ENCODE measurements at places on chromosomes 12 and 14.

- no peak for DNase-seq
These were observed 2.2 kb downstream of the ATP23 start for GRCh38 chr12:57943438-57944080.

GRCh38 chr12:112602150-112602549, 183.4 kb downstream of the PTPN11 start:
- DNase-seq, result no peak

GRCh38 chr14:37172024-37172869, at the start of gene SLC25A21:
Gene SLC25A21, minus strand, starts transcription at chr14:37172606.
- peak; percentile 51 for DNase-seq

- DNase-seq, result no peak
These were observed 498 bp downstream of the RACGAP1 start for GRCh38 chr12:50024805-50025186.

DNA sequence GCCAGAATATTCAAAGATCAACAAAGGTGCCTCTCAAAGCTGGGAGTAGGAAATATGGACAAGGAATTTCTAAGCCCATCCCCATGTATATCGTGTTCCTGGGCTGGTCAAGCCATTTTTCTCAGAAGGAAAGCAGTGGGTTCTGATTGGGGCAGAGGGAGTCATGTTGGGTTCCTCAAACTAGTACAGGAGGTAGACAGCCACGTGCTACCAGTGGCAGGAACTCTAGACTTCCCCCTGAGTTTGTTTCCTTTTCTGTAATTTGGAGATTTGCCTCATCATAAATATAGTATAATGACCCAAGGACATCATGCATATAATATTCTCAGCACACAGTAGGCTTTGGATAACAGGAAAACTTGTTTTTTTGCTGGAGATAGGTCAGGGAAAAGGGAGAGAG, 16.4 kb upstream of the PLEKHH1 start:
- no peak for DNase-seq

DNA sequence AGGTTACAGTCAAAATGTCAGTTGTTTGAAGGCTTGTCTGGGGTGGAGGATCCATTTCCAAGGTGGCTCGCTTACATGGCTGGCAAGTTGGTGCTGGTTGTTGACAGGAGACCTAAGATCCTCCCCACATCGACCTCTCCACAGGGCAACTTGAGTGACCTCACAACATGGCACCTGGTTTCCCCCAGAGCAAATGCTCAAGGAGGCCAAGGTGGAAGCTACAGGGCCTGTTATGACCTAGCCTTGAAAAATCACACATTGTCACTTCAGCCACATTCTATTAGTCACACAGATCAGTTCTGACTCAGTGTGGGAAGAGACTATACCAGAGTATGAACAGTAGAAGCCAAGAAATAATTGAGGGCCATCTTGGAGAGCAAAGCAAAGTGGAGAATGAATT, 11.3 kb upstream of the GNG2 start:
- DNase-seq, result no peak

GRCh38 chr14:35897616-35898111, 71.5 kb downstream of the BRMS1L start:
- no peak for DNase-seq

- DNase-seq, result no peak
These were observed 60.4 kb downstream of the FOS start for GRCh38 chr14:75339059-75339458.

GRCh38 chr12:11787933-11788849, 138.7 kb downstream of the ETV6 start:
- DNase-seq, result no peak

DNA sequence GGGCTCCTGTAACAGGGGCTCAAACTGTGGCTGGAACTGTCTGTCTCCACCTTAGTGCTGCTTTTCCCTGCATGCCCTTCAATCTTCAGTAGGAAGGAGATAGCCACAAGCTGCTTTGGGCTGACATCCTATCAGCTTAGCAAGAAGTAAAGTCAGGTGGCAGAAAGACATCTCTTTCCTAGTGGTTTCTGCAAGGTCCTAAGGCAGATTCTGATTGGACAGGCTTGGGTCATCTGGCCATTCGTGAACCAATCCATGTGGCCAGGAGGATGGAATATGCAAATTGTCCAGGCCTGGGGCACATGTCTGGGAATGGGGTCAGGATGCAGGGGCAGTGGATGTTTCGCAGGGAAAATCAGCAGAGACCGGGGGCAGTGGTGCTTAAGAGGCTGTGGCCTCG, 5.2 kb downstream of the RITA1 start:
- DNase-seq, result no peak

DNA sequence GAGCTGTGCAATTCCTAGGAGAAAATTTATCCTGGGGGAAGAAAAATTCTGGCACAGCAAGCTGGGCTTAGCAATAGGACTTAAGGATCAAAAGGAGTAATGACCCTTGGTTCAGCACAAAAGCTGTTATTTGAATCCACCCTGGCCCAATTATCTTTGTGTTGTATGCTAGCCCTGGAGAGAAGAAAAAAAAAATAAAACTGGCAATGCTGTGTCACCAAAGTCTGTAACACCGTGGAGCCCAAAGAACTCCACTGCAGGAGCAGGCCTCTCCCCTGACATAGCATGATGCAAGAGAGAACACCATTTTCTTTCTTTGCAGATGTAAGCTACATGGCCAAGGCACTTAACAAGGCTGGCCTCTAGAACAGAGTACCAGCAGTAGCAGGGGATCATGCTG, 63.0 kb upstream of the ARHGAP5 start:
- DNase-seq, result no peak

- DNase-seq, result no peak
These were observed 160.9 kb downstream of the EPS8 start for GRCh38 chr12:15627995-15628945.

DNA sequence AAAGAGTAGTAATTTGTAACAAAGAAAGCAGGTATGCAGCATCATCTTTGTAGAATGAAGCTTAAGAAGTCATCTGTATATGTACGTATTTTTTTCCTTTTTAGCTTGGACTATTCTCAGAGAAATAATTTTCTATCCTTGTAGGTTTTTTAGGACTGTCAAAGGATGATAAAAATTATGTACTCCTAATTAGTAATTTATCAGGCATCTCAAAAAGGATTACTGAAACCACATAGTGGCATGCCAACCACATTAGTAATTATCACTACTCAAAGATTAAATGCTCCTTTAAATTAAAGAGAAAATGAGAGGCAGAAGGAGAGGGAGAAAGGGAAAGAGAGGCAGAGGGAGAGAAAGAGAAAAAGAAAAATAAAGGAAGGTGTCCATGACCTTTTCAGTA, 17.3 kb downstream of the TTC8 start:
- DNase-seq, result no peak

- DNase-seq, result no peak
These were observed 76.4 kb downstream of the CLIP1 start for GRCh38 chr12:122346054-122346453.

DNA sequence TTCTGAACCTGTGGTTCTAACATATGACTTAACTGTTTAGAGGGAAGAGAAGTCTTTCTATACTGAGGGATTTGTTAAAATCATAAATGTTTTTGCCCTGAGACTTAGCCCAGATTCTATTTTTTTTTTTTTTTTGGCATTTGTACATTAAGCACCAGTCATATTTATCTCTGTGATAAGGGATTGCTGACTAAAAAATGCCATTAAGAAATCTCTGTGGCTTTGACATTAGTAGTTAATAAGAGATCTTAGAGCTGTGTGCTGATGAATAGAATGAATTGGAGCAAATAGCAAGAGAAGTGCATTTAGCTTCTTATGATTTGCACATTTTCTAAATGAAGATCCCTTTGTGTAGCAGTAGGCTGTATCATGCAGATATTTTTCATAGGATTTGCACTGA, 32.5 kb downstream of the NFYB start:
- no peak for DNase-seq

DNA sequence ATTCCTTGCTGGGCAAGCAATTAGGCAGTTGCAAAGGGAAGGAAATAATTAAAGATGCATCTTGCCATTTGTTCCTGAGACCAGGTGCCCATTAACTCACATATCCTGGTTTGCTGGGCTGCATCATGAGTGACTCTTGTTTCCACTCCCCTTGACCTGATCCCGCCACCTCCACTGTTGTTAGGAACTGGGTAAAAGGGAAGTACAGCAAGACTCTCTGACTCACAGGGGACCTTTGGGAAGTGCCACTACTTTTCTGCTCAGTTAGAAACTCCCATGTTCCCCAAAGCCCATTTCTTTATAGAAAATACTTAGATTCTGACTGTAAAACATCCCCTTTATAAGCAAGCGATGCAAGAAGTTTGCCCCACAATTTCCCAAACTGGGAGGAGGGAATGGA, 186.0 kb upstream of the BCL2L14 start:
- DNase-seq, result no peak

- DNase-seq, result no peak
These were observed 290.5 kb downstream of the TMEM132D start for GRCh38 chr12:129613314-129613713.

- DNase-seq, result no peak
These were observed 43.5 kb upstream of the PRKD1 start for GRCh38 chr14:29971101-29971500.

- DNase-seq, result no peak
These were observed 143.5 kb downstream of the SLC5A8 start for GRCh38 chr12:101066489-101066888.

- DNase-seq, result no peak
These were observed 4.5 kb upstream of the OR11H6 start for GRCh38 chr14:20219033-20219432.

- no peak for DNase-seq
These were observed 168.1 kb upstream of the DAAM1 start for GRCh38 chr14:59020382-59020781.

GRCh38 chr14:96126339-96126782, 78.3 kb upstream of the BDKRB2 start:
- DNase-seq, result no peak

DNA sequence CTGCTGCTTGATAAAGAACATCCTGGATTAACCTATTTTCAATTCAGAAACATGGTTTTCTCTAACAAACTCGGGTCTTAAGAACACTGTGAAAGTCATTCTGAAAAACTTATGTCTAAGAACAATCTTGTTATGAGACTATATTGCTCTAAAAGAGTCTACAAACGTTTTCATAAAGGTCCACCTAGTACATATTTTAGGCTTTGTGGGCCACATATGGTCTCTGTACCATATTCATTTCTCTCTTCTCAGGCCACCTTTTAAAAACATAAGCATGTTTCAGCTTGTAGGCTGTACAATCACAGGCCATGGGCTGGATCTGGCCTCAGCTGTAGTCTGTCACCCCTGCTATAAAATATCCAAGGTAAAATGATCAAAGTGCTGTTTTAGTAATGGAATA, 39.9 kb downstream of the PPP4R3A start:
- no peak for DNase-seq

DNA sequence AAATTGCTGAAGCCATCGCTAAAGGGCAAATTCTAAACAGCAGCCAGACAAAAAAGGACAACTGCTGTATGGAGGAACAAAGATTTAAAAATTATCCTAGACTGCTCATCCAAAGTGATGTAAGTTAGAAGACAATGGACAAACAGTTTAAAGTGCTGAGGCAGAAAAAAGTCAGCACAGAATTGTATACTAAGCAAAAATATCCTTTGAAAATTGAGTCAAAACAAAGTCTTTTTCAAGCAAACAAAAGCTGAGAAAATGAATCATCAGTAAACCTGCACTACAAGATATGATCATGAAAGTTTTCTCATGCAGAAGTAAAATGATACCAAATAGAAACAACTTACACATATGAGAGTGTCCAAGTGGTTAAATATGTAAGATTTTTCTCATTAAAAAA, 43.6 kb downstream of the EML5 start:
- DNase-seq, result no peak

GRCh38 chr14:80468331-80469122, 257.2 kb upstream of the DIO2 start:
- DNase-seq, result no peak

- no peak for DNase-seq
These were observed 127.2 kb downstream of the LRRK2 start for GRCh38 chr12:40351976-40352375.

GRCh38 chr14:49882826-49883694, 9.8 kb upstream of the ARF6 start:
- no peak for DNase-seq

DNA sequence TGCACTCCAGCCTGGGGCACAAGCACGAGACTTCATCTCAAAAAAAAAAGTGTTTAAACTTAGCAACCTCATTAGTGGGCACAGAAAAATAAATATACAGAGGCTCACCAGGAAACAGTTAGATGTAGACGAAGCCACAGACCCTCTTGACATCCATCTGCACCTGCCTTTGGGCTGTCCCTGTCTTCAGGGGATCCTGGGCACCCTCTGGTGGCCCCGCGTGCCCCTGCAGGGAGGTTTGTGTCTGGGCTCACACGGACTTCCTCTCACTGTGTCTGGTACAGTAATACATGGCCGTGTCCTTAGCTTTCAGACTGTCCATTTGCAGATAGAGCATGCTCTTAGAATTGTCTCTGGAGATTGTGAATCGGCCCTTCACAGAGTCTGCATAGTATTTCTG, 916.5 kb downstream of the TMEM121 start:
- DNase-seq, result no peak

DNA sequence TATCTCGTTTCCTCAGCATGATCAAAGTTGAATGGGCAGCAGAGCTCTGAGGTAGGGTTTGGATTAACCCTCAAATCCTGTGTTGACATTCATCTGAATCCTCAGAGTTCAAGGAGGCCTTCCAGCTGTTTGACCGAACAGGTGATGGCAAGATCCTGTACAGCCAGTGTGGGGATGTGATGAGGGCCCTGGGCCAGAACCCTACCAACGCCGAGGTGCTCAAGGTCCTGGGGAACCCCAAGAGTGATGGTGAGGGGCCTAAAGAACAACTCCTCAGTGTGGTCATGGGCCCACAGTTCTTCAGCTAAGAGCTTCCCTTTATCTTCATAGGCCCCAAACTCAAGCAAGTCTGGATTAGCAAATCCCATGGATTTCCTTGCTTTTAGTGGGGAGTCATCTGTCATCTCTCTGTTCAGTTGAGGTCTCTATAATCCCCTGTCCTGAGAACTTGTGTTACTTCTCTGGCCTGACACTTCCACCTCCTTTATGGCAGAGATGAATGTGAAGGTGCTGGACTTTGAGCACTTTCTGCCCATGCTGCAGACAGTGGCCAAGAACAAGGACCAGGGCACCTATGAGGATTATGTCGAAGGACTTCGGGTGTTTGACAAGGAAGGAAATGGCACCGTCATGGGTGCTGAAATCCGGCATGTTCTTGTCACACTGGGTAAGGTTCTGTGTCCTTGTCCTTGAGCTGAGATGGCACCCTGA, 1.5 kb downstream of the MYL6 start:
- DNase-seq, result no peak

GRCh38 chr12:6532051-6532926, 2.0 kb upstream of the GAPDH start:
- peak; percentile 66 for DNase-seq

DNA sequence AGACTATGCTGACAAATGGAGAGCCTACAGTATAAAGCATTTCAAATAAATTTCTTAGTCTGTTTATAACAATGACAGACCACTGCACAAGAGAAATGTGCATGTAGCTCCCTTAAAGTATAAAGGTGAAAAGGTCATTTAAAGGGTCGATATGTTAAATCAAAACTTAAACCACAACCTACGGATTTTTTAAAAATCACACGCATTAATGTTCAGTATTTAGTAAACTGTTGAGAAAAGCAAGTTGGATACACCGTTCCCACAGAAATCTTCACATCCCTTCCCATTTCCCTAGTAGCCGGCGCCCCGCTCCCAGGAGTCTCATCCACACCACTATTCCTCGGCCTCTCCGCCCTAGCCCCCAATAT, 614 bp downstream of the FKBP3 start:
- DNase-seq, result no peak

- DNase-seq, result no peak
These were observed 717.5 kb downstream of the RERGL start for GRCh38 chr12:17372508-17372907.

- DNase-seq, result no peak
These were observed 23.4 kb downstream of the DLK1 start for GRCh38 chr14:100749967-100750597.

- DNase-seq, result no peak
These were observed 25.7 kb downstream of the SOAT2 start for GRCh38 chr12:53128780-53129569.
